ENCODE measurements at places on chromosomes 1 and 21. TPM values are rescaled to one million over a fixed set of nuclear protein-coding genes. Genes with fewer than 3 reads are reported as not detected.

The IVL gene
- not detected for polyA plus RNA-seq

GRCh38 chr21:32411350-32412161 lies 950 bp upstream of the EVA1C start:
- DNase-seq, result no peak

DNA sequence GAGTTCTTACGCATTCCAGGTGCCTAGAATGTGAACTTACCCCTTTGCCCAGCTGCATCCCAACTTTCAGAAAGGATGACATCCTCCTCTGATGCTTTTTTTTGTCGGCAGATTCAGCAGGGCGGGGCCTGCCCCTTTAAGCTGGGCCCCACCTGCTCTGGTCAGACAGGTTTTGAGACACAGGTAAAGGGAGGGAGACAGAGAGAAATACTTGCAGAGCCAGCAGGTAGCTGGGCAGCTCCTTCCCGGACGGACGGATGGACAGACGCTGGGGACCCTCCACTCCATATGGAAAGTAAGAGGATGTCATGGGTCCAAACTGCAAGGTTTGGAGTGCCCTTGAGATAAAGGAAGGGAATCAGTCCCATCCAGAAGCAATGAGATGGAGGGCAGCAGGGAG lies at the start of gene TMEM79:
Gene TMEM79 (plus strand): TSS at position 214 of the 400 bp plus-strand sequence. CDS start 902 bp downstream, outside the sequence.
- no peak for DNase-seq

DNA sequence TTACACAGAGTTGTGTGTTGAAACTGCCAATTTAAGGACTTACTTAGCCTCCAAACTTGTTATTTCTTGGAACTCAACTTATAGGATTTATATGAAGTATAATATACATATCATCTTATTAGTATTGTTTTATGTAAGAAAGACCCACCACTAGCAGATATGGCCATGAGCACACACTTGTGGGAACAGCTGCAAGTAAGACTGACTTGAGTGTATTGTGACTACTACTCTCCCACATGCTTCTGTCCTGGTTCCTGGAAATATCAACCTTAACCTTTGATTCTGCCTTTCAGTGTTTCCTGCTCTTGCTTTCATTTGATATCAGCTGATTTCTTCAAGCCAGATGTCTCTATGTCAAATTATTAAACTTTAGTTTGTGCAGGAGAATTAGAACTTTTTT lies 175.3 kb downstream of the MAGI3 start:
- DNase-seq, result no peak
